ENCODE measurements at places on chromosomes 16 and 17.

DNA sequence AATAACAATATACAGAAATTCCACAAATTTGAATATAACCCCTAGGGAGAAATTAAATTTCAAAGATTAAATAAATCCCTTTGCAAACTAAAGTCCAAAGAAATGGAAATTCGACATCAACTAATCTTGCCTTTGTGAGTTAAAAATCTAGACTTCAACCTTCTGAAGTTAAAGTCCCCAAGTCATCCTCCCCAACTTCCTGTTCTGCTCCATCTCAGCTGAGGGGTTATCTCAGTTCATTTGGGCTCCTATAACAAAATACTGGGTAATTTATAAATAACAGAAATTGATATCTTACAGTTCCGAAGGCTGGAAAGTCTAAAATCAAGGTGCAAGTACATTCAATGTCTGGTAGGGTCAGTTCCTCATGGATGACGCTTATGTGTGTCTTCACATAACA, 22.8 kb upstream of the KDM6B start:
- DNase-seq: no peak

DNA sequence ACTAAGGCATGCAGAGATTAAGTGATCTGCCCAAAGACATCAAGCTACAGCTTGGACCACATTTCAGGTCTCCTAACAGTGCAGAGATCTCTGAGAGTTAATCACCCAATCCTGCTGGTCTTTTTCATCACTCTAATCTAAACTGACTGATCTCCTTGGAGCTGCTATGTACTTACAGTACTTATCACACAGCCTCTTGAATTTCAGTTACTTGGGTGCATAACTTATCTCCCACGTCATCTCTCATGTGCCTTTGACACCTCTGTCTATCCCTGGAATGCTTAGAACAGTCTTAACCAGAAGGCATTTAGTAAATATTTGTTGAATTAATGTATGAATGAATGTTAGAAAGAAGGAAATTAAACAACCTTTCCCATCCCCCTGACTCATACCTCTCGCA, 139.0 kb downstream of the SNX11 start:
- DNase-seq: no peak

DNA sequence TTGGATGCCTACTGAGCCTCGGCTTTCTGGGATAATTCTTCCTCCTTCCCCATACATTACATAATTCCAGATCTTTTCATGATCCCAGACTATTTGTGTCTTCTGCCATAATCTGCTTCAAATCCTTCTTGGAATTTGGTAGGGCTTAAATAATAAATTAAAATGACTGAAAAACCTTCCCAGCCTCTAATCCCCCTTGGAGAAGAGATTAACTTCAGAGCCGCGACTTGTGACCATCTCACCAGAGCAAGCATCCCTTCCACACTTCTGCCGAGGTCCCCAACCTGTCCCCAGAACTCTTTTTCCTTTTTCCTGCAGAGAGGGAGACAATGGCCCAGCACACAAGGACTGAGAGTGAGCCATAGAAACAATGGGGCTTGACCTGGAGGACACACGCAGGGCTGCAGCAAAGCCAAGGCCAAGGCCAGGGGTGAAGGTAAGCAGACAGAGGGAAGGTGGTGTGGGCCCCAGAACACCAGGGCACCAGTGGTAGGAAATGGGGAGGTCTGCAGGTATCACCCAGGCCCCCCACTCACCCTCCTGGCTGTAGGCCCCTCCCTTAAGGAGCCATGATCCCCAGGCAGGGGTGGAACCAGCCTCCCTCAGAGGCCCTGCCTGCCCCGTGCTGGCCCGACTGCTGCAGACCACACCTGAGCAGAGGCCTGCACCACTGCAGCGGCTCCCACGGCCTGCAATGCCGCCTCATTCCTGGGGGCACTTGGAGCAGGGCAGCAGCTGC, 9.6 kb upstream of the BCAR1 start:
- DNase-seq: no peak

DNA sequence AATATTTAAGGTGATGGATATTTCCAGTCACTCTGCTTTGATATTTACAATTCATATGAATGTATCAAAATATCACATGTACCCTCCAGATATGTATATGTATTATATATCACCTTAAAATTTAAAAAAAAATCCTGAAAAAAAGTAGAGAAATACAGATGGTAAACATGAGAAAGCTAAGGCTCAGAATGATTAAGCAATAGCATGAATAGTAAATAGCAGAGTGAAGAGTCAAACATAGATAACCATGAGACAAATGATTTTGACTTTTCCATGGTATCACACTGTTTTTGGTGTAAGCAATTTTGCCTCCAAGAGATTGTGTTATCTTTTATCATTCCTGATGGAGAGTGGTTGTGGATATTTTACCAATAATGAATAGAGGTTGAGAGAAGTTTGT, 868.8 kb downstream of the CDH11 start:
- DNase-seq: no peak

- no peak for DNase-seq
Measured at GRCh38 chr17:69066482-69066881, 5.8 kb upstream of the ABCA9 start.

- no peak for DNase-seq
Measured at GRCh38 chr16:78192734-78193488, 93.5 kb downstream of the WWOX start.

DNA sequence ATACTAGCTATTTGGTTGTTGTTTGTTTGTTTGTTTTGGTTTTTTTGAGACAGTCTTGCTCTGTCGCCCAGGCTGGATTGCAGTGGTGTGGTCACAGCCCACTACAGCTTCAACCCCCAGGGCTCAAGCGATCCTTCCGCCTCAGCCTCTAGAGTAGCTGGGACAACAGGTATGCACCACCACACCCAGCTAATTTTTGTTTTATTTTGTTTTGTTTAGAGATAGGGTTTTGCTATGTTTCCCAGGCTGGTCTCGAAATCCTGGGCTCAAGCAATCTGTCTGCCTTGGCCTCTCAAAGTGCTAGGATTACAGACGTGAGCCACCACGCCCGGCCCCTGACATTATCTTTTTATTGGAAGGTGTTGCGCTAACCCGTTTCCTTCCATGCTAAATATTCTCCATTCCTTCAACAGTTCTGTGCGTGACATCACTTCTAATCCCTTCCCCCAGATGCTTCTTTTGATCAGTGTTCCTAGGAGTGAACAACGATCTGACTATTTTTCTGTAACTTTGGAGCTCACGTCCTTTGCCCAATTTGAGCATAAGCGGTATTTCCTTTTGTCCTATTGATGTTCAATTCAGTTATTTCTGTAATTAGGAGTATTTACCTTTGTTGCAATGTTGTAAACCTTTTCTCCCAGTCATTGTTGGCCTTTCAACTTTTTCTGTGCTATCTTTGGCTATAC, 30.2 kb upstream of the EMP2 start:
- DNase-seq: no peak

DNA sequence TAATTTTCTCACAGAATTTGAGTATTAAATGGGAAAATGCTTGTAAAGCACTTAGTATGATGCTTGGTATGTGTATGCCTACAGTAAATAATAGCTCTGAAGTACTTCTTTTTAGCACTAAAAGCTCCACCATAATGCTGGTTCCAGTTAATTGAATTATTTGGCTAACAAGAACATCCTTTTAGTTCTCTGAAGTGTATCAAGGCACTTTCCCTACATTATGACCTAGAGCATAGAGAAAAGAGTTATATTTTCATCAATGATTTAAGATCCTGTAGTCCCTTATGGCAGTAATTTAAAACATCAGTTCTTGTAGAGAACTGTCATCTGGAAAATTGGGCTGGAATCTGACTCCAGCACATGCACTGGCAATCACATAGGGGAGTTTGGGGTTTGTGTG, 21.9 kb upstream of the PHAF1 start:
- no peak for DNase-seq

- peak; percentile 87 for DNase-seq
Measured at GRCh38 chr17:30477083-30477773, at the start of gene GOSR1. Gene GOSR1, plus strand, starts transcription at chr17:30477408. Its CDS starts 26 bp downstream, at chr17:30477434.

- DNase-seq: no peak
Measured at GRCh38 chr16:68506331-68507053, 32.6 kb upstream of the ZFP90 start.

GRCh38 chr16:7492122-7492521, 159.5 kb downstream of the RBFOX1 start:
- DNase-seq: no peak

- no peak for DNase-seq
Measured at GRCh38 chr17:80443916-80444643, 29.1 kb downstream of the ENDOV start.

GRCh38 chr17:44362949-44363612, 572 bp downstream of the FAM171A2 start:
- DNase-seq: no peak

DNA sequence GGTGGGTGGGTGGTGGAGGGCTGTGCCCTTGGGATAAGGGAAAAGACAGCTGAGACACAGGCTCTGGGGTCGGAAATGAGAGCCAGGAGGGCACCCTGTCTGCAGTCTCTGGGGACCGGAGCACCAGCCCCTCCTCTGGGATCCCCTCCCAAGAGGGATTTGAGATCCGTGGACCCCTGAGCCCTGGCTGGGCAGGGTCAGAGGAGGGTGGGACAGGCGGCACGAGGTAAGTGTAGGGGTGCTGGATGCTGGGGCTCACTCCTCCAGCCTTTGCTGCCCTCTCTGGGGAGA, 425 bp downstream of the SGSH start:
- DNase-seq: no peak

DNA sequence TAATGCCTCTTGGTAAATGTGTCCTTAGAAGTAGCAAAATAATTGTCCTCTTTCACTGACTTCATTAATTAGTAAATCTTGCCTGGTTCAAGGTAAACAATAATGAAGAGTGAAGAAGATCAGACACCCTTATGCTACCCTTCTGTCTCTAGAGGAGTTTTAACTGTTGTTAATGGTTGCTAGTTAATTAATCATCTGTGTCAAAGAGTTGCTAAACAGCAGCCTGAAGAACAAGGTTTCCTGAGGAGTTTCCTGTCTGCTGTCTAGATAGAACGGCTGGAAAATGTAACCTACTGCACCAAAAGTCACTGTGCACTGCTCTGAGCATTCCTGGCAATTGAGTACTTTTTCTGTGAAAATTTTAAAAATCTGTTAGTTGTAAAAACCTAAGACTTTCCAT, 131.3 kb downstream of the NLK start:
- no peak for DNase-seq

DNA sequence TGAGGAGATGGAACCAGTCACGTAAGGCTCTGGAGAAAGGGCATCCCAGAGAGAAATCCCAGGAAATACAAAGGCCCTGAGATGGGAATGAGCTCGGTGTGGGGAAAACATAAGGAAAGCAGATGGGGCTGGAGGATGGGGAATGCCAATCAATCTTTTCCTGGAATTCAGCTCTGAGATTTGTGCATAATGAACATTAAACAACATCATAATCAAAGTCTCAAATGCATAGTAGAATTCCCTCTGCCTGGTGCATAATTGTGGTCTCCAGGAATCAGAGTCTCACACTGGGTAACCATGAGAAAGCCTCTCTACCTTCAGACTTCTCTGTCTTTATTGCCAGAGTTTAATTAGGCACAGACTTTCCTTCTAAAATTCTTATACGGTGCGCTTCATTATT, 30.8 kb downstream of the OTOA start:
- DNase-seq: no peak

DNA sequence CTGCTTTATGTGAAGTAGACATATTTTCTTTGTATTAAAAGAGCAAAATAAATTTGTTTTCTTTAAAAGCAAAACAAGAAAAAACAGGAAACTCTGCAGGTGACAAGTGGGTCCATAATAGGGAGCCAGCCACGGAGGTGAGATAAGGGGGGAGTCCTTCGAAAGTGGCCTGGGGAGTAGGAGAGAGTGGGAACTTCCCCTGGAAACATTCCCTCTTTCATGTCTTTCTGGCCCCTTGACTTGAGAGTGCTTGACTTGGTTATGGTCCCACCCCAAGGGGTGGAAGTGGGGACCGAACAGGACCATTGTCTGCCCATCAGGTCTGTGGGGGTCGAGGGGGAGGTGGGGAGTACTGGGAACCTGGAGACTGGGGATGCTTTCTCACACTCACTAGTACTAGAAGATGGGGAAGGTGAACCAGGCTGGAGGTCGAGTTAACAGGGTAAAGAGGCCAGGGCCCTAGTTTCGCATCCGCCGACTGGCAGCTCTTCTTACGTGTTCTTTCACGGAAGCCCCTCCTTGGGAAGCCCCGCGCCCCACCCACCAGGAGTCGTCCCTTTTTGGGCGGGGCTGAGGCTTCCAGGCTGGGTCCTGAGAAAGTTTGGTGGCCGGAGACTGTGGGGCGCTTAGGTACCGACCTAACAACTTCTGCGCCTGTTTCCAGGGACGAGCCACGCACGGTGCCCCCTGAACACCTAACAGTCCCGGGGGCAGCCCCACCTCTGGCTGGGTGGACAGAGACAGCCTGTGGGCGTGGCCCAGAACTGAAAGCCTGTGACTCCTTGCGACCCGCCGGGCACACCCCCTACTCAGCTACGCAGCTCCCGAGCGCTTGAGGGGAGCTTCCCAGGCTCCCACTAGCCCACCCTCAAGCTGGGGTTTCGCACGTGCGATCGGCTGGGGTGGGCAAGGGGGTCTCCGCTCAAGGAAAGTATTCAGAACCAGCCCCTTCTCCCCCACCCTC, 790 bp downstream of the TRADD start:
- peak; percentile 69 for DNase-seq

- DNase-seq: peak; percentile 47
Measured at GRCh38 chr16:31421587-31421986, 6.6 kb downstream of the COX6A2 start.

DNA sequence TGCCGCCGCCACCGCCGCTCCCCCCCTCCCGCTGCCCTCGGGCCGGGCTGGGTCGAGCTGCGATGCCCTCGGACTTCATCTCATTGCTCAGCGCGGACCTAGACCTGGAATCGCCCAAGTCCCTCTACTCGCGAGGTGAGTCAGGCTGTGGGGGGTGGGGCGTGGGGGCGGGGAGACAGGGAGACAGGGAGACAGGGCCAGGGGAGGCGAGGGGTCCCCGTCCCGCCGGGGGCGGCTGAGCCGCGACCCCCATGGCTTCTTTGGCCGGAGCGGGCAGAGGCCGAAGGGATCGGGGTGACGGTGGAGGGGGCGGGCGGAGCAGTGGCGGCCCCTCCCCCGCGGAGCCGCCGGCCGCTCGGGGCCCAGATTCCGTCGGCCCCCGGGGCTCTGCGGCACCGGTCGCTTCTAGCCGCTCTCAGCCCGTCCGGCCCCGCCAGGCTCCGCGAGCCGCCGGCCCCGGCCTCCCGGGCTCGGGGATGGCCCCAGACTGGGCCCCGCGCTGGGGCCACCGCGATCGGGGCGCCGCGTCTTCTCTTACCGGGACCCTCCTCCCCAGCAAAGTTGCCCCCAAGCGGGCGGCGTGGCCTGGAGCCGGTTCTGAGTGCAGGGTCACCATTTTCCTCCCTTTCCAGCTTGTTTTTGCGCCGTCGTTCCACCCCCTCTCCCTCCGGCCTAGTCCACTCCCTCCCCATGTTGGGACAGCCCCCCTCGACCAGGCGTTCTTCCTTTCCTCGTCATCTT, 644 bp downstream of the NFAT5 start:
- DNase-seq: peak; percentile 24

- no peak for DNase-seq
Measured at GRCh38 chr16:86359571-86359970, 150.8 kb upstream of the FOXF1 start.

Data from stimulated activated CD4-positive, alpha-beta T cell treated with anti-CD3 and anti-CD28 coated beads, Interleukin-2, amount 100 ng/mL, for 48 hours (primary cell).